ENCODE measurements at places on chromosomes 5 and 9.

GRCh38 chr5:149203921-149204441 lies 62.7 kb downstream of the ABLIM3 start:
- no peak for DNase-seq

DNA sequence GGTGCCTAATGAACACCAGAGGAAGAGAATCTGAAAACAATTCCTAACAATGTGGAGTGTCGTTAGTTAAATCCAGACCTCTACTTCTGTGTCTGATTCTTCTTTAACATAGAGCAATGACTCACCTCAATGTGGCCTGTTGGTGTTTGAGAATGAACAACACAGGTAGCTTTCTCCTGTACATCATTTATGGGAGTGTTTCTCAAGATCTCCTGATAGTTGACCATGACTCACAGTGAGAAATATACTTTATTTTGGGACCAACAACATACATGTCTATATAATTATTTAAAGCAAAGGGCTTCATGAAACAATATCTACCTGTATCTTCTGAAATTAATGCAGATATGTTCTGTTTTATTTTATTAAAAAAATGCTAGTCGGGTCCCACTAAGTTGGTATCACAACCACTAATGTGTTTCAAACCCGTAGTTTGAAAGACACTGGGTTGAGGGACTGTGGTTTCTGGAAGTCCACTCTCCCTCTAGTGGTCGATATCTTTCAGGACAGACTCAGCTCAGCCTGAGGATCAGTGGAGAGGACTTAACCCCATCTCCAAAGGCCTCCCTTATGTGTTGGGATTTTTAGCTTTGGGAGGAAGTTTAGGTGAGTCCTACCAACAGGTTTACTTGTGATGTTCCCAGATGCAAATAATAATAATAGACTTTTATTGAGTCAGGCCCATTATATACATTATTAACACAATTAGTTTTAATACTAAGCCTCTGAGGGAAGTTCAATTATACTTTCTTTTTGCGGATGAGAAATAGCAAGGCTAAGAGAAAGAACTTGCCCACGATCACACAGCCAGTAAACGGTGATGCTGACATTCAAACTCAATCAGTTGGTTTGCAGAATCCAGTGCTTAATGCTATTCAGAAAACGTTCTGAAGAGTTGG lies 70.0 kb upstream of the KLF9 start:
- peak; percentile 81 for DNase-seq

DNA sequence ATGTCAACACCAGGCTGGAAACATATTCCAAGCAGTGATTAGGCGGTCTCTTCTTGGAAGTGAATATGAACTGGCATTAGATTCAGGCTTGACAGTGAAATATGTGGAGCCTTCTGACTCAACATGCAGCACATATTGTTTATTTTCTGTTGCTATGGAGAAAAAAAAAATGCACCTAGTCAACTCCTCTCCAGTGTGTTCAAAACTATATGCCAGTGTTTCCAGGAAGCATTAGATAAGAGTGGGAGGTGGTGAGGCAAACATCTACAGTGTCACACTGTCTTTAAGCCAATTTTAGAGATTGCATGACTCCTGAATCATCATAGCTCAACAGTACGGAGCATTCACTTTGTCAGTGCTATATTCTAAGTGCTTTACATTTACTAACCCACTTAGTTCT lies 117.9 kb downstream of the HCN1 start:
- DNase-seq = no peak

- no peak for DNase-seq
Observed at GRCh38 chr9:86794391-86795046, 152.8 kb downstream of the GAS1 start.

DNA sequence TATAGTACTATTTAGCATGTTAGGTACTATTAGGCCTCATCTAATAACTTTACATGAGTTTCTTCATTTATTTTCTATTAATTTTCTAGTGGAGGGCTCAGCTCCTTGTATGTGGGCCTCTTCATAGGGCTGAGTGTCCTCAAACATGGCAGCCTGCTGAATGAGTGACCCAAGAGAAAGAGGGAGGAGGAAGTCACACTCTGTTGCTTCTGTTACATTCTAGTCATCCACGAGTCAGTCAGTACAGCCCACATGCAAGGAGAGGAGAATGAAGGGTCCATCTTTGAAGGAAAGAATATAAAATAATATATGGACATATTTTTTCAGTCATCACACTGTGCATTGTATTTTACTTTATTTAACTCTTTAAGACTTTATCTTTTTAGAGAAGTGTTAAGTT lies 66.6 kb upstream of the NR3C1 start:
- no peak for DNase-seq

DNA sequence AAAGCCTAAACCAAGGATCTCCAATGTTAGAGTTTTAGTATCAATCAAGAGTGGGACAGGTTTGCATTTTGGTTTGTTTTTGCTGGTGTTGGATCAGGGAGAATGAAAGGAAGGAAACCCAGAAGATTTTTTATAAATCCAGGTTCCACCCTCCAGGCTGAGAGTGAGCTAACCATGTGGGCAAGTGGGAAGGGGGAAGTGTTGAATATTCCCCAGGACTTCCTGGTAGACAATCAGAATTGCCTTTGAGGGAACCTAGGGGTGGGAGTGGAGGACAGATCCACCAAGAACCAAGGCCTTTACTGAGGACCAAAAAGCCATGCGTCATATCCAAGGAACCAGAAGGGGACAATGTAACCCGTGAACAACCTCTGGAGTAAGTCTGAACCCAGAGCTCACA lies 33.5 kb upstream of the PIK3R1 start:
- DNase-seq = no peak

GRCh38 chr9:38035873-38036272 lies 33.2 kb downstream of the SHB start:
- DNase-seq = peak; percentile 56

DNA sequence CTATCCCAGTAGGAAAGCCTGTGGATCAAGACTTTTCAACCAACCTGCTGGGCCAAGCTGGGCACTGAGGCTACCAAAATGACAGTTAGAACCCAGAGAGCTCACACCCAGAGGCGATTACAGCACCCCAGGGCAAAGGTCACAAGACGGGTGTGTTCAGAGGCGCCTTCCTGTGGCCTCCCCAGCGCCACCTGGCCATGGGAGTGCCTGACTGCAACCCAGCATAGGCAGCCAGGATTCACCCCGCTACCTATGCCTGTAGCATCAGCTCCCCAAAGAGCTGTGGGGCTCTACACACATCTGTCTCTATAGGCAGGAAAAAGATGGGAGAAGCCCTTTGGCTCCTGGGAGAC lies 33.5 kb downstream of the PDGFRB start:
- DNase-seq = no peak

- DNase-seq = no peak
Observed at GRCh38 chr5:37310360-37310759, 60.5 kb downstream of the NUP155 start.

GRCh38 chr5:39132128-39132447 lies 57.9 kb upstream of the RICTOR start:
- no peak for DNase-seq

- DNase-seq = no peak
Observed at GRCh38 chr5:54769072-54769471, 216.3 kb downstream of the ESM1 start.

GRCh38 chr5:58015175-58015574 lies 444.7 kb downstream of the PLK2 start:
- peak; percentile 0 for DNase-seq

- peak; percentile 66 for DNase-seq
Observed at GRCh38 chr9:75866273-75866871, 24.1 kb upstream of the PCSK5 start.

GRCh38 chr5:139265001-139265400 lies 28.5 kb upstream of the MATR3 start:
- DNase-seq = no peak

DNA sequence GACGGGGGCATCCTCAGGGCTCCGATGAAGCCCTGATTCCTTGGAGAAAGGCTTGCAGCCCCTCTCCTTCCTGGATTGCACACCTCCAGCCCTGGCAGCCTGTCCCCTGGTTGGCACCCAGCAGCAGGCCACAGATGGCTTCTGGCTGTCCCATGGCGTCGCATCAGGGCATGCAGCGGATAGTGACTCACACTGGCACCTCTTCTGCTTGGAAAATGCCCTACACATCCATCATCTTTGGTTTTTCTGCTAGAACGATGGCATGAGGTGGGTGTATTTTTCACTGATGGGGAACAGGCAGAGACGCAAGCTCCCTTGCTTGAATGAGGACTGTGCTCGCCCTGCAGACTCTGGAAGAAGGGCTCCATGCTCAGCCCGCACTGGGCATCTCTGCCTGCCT lies 23.2 kb upstream of the IER5L start:
- no peak for DNase-seq

GRCh38 chr9:17476401-17476800 lies 102.5 kb upstream of the SH3GL2 start:
- DNase-seq = no peak

GRCh38 chr5:73693573-73694061 lies 67.6 kb downstream of the ARHGEF28 start:
- peak; percentile 80 for DNase-seq

GRCh38 chr9:123369296-123369695 lies 13.3 kb downstream of the CRB2 start:
- no peak for DNase-seq

DNA sequence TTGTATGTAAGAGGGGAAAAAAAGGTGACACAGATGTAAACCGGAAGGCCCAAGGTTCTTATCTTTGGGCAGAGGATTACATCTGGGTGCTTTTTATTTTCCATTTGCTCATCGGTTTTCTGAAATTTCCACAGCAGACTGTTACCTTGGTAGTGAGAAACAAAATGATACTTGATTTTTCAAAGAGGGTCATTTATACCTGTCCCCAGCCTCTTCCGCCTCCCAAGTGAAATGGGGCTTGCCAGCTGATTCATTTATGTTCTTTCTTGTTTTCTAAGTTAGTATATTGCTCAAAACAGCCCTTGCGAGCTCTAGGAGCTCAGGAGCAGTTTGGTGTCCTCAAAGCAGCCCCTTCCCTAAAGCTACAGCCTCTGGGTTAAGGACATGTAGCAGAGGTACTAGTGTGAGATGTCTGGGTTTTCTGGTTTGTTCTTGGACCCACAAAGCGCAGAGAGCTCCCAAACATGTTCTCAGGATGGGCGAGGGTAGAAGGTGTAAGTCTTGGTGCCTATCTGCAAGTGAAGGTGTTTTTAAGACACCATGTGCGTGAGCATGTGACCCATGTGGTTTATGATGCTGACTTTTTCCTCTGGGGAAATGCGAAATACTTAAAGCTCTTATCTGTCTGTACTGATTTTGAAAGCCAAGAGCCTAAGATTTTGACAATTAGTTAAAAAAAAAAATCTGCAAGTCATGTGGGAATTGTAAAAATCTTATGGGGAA lies 38.3 kb downstream of the DAPK1 start:
- no peak for DNase-seq

- DNase-seq = no peak
Observed at GRCh38 chr9:3397766-3398165, 128.0 kb downstream of the RFX3 start.

DNA sequence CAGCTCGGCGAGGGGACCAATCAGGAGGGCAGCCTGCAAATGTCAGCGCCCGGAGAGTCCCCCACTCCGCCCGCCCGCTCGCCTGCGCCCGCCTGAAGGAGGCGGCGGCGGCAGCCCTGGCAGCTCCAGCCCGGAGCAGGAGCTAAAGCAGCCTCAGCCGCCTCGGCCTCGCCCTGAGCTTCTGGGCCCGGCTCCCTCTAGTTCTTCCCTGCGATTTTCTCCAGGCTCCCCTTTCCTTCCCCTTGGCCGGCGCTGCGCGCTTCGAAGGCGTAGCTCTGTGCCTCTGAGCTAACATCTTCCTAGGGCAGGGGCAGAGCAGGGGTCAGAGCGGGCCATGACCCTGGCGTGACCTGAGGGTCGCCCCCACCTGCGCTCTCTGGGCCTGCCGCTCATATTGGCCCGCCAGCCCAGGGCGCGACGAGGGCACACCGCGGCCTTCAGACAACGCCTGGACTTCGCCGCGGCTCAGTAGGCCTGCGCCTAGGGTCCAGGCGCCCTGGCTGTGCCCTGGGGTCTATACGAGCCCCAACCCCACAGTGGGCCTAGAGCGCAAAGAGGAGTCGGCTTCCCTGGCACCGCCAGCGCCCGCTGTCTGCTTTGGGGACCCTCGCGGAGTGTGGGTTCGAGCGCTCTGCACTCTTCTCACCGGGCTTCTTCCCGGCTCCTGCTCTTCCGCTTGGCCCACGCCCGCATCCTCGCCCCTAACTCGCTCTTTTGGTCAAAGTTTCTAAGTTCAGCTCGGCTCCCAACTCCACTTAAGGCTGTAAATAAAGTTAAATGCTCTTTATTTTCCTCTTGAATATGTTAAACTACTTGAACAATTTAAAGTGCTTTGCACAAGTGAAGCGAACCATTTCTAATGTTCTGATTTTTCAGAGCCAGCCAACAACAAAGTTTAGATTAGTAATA lies 504 bp upstream of the OTP start:
- DNase-seq = no peak

GRCh38 chr5:142421228-142421617 lies 96.4 kb upstream of the SPRY4 start:
- peak; percentile 39 for DNase-seq

DNA sequence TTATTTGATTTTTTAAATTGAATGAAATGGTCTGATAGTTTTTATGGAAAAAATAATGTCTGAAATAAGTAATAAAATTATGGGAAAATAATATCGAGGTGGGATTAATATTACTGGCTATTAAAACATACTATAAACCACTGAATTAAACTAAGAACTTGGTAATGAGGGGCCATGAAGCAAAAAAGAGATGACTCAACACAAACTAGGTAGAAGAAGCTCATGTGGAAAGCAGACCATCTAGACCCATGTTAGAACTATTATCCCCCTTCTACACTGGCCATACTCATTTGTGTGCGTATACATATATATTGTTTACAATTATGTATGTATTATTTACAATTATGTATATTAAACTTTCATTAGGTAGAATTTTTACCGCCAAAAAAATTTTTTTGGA lies 8.5 kb upstream of the GPR150 start:
- DNase-seq = no peak

DNA sequence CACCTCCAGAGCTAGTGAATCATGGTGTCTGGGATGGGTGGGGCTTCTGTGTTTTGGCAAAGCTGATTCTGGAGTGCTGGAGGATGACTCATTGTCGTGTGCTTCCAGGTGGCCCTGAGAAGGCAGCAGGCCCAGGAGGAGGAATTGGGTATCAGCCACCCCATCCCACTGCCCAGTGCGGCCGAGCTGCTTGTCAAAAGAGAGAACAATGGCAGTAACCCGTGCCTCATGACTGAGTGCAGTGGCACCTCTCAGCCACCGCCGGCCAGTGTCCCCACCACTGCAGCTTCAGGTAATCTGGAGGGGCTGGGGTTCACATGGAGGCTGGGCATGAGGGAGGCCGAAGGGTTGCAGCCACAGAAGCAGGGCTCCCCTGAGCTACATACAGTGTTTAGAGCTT lies 5.4 kb downstream of the DMRT1 start:
- DNase-seq = no peak

DNA sequence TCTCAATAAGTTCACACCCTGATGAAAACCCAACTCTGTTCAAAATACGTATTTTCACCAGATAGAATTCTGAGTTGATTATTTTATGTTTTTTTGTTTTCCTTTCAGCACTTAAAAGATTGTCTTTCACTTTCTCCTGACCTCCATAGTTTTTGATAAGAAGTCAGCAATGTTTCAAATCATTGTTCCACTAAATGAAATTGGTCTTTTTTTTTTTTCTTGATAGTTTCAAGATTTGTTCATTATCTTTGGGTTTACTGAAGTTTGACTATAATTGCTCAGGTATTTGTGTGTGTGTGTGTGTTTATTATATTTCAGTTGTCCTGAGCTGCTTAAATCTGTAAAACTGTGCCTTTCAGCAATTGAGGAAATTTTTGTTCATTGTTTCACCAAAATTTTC lies 498.7 kb downstream of the TLE1 start:
- DNase-seq = no peak
